OCI-M1 (cell line): ENCODE measurements at places on chromosomes 1 and 21.

GRCh38 chr1:180860535-180860934 lies 52.2 kb upstream of the KIAA1614 start:
- no peak for DNase-seq

DNA sequence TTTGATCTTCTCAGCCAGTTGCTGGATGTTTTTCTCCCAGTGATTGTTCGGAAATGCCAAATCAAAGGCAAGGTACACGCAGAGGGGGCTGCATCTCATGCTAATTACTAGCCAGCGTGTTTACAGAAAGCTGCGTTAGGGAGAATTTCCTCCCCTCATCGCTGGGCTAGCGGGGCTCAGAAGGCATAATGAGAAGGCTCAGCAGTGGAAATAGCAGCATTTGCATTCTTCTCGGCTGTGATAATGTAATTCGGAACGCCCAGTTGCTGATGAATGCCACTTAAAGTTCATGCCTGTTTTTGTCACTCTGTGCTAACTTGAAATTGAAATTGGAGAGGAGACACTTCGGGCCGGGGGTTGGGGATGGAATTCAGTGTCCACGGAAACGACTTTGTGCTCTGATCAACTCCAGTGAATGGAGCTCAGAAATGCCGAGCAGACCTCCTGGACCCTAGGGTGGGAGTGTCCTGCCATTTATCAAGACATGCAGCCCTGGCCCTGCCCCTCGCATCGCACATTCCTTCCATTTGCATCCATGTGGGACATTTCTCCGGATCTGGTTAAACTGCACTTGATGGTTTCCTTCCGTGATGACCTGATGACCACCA lies 313.4 kb upstream of the C1orf174 start:
- DNase-seq = no peak

- no peak for DNase-seq
These were observed 24.2 kb downstream of the UBASH3A start for GRCh38 chr21:42427809-42428419.

- DNase-seq = no peak
These were observed 45.5 kb downstream of the RAB3GAP2 start for GRCh38 chr1:220226752-220227151.

DNA sequence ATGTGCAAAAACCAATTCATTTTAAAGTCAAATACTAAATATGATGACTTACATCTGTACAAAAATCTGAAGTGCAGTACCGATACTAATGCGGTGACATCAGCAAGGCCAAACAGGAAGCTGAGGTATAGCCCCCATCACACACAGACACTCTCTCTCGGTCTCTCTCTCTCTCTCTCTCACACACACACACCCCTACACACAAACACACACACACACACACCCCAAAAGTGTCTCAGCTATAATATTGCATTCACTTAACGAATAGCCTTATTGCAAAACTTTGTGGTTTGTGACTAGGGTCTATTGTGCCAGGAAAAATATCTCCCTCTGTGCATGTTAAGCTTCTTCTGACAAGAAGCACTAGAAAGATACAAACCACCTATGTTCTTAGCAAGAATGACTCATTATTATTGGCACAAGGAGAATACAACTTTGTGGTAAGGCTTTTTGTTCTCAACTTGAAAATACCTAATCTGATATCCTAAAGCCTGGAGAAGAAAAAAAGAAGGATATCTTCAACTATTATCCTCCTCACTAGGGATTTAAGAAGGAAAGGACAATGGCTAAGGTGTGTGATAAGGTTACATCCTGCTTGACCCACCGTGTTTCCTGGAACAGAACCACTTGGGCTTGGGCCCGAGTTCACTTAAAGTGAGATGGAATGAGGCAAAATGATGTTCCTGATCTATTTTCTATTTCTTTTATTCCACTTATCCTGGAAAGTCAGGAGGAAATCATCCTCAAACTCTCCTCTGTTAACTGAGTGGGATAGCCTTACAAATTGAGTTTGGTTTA lies 107.1 kb downstream of the NIBAN1 start:
- DNase-seq = peak; percentile 88

GRCh38 chr1:245645894-245646293 lies 491.1 kb downstream of the KIF26B start:
- DNase-seq = no peak

- no peak for DNase-seq
These were observed 94.5 kb upstream of the LPGAT1 start for GRCh38 chr1:211925016-211925415.

GRCh38 chr1:43994794-43995790 lies 3.7 kb downstream of the CCDC24 start:
- peak; percentile 75 for DNase-seq

DNA sequence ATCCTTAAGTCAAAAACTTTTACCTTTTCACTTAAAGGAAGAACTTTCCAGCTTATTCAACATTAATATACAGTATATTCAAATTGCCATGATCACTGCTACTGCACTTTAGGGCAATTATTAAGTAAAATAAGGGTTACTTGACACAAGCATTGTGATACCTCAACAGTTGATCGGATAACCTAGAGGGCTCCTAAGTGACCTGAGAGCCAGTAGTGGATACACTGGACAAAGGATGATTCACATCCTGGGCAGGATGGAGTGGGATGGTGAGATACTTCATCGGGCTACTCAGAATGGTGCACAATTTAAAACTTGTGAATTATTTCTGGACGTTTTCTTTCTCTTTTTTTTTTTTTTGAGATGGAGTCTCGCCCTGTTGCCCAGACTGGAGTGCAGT lies 54.5 kb upstream of the PPM1J start:
- DNase-seq = no peak

DNA sequence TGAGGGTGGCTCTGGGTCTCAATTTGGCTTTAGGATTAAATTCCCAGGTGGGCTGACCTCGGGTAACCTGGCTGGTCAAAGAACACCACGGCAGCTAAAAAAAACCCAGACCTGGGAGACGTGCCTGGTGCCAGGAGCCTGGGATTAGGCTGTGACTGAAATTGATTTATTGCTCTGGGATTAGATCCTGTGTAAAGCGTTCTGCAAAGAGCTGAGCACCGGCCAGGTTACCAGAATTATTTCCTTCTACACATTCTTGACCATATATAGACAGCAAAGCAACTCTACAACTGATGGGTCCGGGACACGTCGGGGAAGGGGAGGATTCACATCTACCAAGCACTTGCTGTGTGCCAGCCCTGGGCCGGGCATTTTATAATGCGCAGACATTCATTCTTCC lies 45.2 kb downstream of the TMCO4 start:
- DNase-seq = no peak

DNA sequence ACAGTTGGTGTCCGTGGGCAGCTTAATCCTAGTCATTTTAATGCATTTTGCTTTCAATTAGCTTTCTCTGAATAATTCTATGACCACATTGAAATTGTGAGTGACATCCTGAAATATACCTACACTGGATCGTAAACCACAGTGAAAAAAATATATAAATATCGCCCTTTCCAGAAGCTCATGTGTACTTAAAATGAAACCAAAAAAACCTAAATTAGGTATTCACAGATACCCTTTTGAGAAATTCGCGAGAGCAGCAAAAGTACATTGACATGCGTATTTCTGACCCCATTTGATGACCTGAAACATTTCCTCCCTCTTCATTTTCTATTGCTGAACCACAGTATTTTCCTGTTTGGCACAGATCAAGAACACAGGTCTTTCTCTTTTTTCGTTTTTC lies 253.8 kb downstream of the LTN1 start:
- DNase-seq = no peak

DNA sequence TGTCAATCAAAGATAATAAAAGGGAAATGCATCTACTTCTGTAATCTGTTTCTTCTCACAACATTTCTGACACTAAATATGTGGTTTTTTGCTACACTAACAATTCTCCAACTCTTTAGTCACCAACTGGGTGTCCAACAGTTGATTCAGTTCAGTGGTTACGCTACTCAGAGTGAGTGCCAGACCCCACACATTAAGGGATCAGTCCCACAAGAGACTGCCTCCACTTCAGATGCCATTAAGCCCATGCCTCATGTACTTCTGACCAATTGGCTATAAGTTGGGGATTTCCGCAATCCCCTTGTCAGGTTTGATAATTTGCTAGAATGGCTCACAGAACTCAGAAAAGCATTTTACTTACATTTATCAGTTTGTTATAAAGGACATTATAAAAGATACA lies 28.4 kb downstream of the RNF2 start:
- no peak for DNase-seq

GRCh38 chr1:156675210-156676113 lies 1.7 kb downstream of the NES start:
- no peak for DNase-seq

GRCh38 chr1:210591214-210591613 lies 262.5 kb downstream of the HHAT start:
- no peak for DNase-seq

- no peak for DNase-seq
These were observed 55.8 kb downstream of the FBXO2 start for GRCh38 chr1:11598461-11598860.

DNA sequence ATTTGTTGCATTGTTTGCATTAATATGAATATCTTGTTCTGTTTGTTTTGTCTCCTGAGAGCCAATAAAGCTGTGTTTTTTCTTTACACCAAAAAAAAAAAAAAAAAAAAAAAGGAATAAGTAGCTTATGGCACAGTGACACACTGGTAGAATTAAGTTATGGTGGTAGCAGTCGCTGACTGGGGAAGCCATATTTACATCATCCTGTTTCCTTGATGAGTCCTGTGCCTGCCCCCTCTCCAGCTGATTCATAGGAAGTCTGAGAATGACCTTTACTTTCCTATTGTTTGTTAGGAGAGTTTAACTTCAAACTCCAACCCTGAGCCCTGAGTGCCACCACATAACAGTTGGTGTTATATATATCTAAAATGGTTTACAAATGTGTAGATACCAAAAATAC lies 62.2 kb downstream of the OBSCN start:
- DNase-seq = no peak

DNA sequence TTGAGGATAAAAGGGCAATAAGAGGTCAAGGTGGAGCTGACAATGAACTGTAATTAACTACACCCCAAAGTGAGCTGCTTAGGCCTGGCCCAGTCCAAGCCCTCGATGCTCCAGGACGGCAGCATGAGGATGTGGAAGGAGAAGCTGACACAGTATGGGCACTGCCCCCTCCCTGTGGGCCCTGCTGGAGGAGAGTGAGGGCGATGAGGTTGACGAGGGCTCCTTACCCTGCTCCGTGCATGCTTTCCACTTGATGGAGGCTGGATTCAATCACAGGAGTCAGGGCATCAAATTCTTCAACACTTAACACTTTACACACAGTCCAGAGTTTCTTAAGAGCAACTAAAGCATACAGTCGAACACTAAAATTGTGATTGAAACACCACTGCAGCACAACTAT lies 32.4 kb downstream of the COA6 start:
- DNase-seq = no peak

DNA sequence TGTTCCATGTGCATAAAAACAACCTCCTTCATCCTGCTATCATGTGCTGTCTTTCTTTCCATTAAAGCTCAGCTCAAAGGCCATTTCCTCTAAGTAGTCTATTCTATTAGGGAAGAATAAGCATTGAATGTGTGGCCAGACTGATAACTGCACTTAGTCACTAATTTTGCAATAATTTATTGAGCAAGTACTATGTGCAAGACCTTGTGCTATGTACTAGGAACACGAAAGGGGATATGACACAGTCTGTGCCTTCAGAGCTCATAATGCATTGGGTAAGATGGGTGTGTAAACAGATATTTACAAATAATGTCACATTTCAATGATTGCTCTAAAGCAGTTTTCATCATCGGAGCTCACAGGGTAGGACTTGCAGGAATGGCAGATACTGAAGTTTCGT lies 54.2 kb downstream of the NMNAT2 start:
- no peak for DNase-seq

GRCh38 chr1:181482521-181483284 lies 614 bp upstream of the CACNA1E start:
- no peak for DNase-seq

GRCh38 chr1:189662190-189662589 lies 815.5 kb downstream of the BRINP3 start:
- DNase-seq = peak; percentile 26

- DNase-seq = no peak
These were observed 153.9 kb upstream of the SPAG17 start for GRCh38 chr1:118338936-118339335.

GRCh38 chr1:246214708-246215509 lies 292.2 kb downstream of the SMYD3 start:
- peak; percentile 98 for DNase-seq

DNA sequence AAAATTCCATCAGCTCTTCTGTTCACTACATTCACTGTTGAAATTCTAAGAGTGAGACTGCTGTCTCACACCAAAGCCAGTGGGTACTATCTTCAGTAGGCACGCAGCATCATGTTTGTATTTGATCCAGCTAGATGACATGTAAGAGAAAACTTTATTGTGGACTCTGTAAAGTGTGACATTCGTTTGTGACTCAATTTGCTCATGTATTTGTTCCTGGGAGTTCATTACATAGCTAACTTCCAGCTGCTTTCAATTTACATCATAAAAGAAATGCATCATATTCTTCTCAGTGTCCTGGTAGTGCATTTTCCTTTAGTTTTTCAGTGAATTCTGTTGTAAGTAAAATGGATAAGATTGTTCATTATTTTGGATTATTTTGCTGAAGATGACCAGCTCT lies 31.4 kb downstream of the CTH start:
- no peak for DNase-seq

DNA sequence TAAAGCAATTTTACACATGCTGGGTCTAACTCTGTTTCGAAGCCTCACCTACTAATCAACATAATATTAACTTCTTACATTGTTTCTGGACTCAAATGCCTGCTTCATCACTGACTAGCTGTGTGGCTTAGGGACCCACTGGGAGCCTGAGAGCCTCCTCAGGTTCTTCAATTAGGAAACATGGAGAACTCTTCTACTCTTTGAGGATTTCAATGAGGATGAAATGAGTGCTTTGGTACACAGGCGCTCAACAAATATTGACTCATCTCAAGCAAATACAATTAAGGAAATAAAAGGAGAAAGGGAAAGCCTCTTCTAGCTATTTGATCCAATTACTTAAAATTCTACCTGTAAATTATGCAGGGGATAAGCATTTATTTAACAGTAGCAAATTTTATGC lies 84.4 kb upstream of the JAK1 start:
- DNase-seq = no peak

DNA sequence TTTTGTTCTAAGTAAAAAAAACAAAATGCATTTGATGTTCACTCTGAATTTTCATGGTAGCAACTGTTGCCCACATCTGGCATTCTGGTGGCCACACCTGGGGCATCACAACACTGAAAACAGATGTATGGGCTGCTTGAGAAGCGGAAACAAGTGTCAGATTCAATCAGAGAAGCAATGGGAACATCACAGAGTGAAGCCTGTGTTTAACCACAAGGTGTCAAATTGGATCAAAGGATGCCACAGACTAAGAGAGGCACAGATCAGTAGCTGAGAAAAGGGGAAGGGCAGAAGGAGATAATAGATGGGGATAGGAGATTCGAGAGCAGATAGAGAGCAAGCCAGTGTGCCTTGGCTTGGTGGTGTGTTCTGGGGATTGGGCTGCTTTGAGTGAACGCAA lies 49.8 kb upstream of the MTF2 start:
- DNase-seq = no peak

- DNase-seq = no peak
These were observed 43.9 kb downstream of the SDC3 start for GRCh38 chr1:30864681-30865080.

GRCh38 chr21:26147535-26147934 lies 23.0 kb downstream of the APP start:
- no peak for DNase-seq

- no peak for DNase-seq
These were observed 23.6 kb upstream of the SSBP3 start for GRCh38 chr1:54429838-54430237.

- DNase-seq = no peak
These were observed 132.9 kb downstream of the RHOU start for GRCh38 chr1:228867951-228868730.

GRCh38 chr1:207648334-207649209 lies 3.6 kb downstream of the CR1L start:
- DNase-seq = no peak
